Activated naive CD8-positive, alpha-beta T cell treated with anti-CD3 and anti-CD28 coated beads for 36 hours (primary cell): ENCODE measurements at places on chromosomes 1 and 21. TPM values are rescaled to one million over a fixed set of nuclear protein-coding genes. Genes with fewer than 3 reads are reported as not detected.

DNA sequence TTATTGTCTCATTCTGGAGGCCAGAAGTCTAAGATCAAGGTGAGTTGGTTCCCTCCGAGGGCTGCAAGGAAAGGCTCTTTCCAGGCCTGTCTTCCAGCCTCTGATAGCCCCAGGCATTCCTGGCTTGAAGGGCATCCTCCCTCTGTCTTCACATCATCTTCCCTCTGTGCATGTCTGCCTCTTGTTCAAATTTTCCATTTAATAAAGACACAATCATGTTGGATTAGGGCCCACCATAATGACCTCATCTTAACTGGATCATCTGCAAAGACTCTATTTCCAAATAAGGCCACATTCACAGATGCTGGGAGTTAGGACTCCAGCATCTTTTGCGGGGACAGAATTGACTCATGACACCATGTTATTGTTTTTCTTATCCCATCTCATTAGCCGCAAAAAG lies 24.5 kb downstream of the HUNK start:
- DNase-seq = no peak

DNA sequence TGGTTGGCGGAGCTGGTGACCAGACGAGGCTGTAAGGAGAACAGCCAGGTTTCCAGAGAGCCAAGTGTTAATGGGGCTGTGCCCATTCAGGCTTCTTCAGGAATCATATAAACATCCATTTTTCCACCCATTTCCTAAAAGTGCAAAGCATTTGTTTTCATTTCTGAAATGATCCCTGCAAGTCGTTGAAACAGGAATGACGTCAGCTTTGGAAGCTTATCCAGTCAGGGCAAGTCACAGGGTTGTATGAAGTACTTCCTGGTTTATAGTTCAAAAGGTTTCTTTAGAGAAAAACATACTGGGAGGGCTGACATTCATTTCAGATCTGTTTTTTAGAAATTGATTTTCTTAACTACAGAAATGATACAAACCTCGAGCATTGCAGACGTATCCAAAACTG lies 29.2 kb downstream of the IGSF5 start:
- DNase-seq = no peak

DNA sequence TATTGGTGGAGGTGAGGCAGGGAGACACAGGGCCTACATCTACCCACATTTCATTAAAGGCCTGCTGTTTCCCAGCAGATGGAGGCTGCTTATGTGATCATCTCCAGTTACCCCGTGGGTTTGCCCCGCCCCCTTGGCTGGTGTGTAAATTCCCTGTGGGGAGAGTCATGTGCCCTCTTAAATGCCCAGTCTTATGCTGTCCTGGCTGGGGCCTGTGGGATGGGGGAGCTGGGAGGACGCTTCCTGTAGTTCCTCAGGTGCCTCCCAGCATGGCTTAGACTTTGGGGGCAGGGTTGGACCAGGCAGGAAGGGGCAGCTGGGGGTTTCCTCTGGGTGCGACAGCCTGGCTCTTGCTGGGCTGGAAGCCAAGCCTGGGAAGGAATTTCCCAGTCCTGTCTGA lies 15.5 kb upstream of the CITED4 start:
- no peak for DNase-seq

- DNase-seq = no peak
These were observed 8.4 kb downstream of the ITGA10 start for GRCh38 chr1:145901312-145902021.

GRCh38 chr1:13732971-13733667 lies 33.1 kb downstream of the PRDM2 start:
- no peak for DNase-seq

DNA sequence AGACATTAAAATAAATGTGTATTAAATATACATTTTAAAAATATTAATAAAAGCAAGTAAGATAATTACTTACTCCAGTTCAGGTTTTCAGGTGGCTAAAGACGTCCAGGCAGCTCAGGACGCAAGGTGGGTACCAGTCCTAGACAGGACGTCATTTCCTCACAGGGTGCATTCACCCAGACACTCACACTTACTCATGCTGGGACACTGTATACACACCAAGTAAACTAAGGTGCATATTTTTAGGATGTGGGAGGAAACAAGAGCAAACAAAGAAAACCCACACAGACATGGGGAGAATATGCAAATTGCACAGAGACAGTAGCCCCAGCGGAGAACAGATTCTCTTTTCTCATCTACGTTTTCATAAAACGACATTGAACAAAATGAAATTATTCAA lies 457.9 kb downstream of the BRINP3 start:
- no peak for DNase-seq

- DNase-seq = no peak
These were observed 387.2 kb upstream of the NCAM2 start for GRCh38 chr21:20611008-20611407.

GRCh38 chr1:156775799-156776198 lies 8.5 kb downstream of the PRCC start:
- no peak for DNase-seq

DNA sequence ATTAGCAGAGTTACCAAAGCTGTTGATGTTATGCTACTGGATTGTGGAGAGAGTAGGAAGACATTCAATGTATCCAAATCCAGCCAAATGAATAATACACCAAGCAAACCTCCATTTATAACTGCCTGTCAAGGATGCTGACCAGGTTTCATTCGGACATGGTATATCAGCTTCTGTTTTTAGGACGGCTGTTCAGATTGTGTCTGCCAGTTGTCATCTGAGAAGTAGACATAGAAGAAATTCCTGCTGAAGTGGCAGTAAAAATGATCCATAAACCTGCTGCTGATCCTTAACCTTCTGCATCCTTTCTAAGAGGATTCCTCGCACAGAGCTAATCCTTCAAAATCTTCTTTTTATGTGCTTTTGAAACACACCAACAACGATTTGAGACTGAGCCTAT lies 663.6 kb upstream of the PLXNA2 start:
- DNase-seq = no peak

DNA sequence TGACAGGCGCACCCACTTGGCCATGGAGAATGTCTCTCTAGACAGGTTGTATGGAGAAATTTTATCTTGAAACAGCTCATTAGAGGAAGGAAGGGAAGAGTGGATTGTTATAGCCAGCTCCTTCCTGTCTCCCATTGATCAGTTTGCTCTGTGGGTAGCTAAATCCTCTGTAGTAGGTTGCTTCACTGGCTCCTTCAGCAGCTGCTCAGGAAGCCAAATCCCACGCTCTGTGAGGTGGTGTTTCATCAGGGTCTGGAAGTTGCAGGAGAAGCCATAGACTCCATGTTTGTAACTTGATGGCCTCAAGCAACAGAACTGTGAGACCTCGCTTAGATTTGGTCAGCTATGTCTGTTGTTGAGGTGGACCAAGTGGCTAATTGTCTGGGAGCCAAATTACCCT lies 6.8 kb upstream of the NFYC start:
- no peak for DNase-seq

DNA sequence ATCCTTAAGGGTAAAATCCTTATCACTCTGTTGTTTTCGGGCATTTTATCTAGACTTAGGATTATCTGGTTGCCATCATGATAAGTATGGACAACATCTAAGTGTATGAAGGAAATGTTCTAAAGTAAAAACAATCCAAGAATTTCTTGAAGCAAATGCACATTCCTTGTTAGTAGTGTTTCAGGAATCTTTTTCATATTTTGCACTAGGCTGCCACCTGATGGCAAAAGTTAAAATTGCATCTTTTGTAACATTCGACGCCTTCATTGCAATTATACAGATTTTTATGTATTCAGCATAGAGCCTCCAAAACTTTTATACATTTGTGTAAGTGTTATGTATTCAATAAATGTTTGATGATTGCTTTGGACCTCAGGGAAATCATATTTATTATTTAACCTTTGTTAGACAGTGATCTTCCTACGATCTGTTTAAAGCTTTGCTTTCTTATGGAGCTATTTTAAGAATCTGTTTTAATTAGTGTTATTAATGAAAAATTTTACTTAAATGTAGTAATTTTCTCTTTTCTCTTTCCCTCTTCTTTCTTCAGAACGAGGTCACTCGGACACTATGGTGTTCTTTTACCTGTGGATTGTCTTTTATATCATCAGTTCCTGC lies 49.4 kb upstream of the KIAA1614 start:
- no peak for DNase-seq

- DNase-seq = no peak
These were observed 12.2 kb downstream of the TFAP2E start for GRCh38 chr1:35585281-35585680.

- no peak for DNase-seq
These were observed 117.0 kb downstream of the CLEC20A start for GRCh38 chr1:178379807-178380206.

DNA sequence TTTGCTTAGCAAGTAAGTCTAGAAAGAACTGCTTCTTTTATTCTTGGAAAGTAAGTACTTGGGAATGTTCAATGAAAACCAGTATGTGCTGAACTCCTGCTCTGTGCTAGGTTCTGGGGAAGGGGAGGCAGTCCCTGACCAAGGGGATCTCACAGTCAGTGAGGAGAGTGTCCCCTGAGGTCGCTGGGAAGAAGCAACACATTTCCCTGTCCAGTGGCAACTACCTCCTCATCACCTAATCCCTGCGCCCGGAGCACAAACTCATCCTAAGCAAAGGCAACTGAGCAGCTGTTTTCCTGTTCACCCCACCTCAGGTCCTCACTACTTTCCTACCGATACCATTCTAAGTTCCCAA lies 61.7 kb upstream of the ANGPTL1 start:
- DNase-seq = no peak

DNA sequence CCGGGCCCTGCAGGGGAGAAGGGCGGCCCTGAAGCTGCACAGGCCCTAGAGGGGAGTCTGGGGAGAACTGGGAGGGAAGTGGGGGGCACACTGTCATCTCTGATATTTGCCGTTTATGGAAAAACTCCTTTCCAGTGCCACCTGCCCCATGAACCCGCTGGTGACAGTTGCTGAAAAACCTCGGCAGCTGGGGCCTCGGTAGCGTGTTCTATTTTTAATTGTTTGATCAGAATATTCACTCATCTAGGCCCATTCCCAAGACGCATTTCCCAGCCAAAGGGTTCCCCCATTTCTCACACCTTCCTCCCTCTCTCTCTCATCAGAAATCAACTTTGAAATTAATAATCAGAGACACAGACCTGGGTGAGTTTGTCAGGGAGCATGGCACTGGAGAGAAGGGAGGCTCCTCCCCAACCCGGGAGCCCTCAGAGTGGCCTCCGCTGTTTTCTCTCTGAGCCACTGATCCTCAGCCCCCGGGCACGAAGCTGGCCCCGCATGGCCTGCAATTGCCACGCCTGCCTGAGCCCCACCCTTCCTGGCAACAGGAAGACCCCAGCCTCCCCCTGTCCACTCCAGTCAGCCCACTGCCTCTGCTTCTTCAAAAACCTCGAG lies 111.1 kb downstream of the CASZ1 start:
- DNase-seq = no peak

- DNase-seq = no peak
These were observed 115.1 kb downstream of the TOMM20 start for GRCh38 chr1:235013512-235013911.

DNA sequence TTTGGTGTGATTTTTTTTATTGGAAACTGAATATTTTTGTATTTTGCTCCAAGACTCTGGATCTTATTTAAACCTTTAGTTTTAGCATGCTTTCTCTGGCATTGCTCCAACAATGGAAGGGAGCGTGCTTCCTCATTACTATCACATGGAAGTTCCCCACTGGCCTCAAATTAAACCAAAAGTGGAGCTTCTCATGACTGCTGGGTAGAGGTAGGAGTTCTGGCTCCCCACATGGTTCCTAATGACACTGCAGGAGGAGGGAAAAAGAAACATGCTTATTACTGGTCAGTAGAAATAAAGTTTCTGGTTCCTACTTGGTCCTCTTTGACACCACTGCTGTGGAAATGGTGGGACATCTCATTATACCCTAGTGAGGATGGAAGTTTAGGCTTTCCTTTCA lies 310.5 kb downstream of the PTGER3 start:
- no peak for DNase-seq

DNA sequence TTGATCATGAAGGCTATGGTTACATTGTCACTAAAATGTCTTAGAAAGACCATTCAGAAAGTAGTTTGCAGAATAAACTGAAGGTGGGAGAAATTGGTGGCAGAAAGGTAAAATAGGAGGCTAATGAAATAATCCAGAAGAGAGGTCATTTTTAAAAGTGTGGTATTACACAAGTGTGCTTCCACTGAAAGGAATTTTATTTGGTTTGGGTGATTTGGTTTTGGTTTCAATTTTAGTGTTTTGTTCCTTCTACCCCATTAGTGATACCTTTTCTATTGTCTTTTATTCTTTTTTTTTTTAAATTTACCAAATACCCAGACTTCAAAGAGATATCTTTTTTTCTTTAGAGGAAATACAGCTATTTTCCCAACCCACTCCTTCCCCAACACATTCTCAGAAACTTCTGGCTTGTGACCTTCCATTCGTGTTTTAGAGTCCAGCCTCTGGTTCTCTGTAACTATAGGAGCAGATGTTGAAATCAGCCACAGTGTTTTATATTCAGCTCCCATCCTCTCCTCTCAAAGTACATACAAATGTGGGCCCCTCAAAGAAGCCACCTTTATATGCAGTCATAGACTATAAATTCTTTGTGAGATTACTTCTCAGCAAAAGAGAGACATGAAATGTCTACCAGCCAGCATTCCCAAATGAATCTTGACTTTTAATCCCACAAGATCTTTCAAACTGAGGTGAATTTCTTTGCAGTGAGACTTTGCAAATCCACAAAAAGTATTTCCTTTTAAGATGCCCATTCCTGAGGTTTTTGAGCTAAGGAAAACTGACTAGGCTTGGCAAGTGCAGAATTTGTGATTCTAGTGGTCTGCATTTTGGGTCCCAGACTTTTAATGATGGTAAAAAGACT lies 42.0 kb upstream of the PALMD start:
- no peak for DNase-seq

DNA sequence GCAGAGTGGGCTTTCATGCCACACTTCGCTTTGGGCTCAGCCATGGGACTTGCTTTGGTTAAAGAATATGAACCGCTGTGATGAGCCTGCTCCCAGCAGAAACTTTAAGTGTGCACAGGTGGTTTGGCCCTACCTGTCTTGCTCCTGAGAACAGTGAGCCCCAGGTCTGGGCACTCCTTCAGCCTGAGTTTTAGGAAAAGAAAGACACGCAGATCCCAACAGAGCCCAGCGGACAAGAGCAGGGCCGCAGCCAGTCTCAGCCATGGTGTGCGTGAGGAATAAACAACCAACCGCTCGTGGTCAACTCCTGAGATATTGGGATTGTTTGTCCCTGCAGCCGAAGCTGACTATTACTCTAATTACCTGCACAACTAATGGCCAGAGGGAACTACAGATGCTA lies 217.1 kb upstream of the C1orf174 start:
- no peak for DNase-seq

DNA sequence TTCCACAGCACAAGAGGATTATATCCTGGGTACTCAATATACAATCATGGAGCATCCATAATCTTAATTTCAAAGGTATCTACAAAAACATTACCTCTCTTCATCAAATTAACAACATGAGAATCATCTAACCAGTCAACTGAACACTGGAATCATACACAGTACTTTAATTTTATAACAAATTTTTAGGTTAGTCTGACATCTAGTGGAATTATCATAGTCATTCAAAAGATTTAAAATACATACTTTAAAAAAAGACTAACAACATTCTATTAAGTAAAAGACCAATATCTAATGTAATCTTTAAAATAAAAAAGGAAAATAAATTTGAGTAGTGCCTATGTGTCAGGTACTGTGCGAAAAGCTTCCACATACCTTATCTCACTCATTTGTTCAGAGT lies 16.8 kb upstream of the SH3GLB1 start:
- DNase-seq = no peak

Gene GNG4
- total RNA-seq = 1.4 TPM

Gene HSD3B1
- total RNA-seq = not detected

Gene LCA5L
- total RNA-seq = 0.36 TPM

Gene TNNT2
- not detected for total RNA-seq

Gene NR1I3
- not detected for total RNA-seq

Gene LIN28A
- total RNA-seq = not detected
